ENCODE measurements at places on chromosomes 5 and 9.

- DNase-seq = no peak
Measured at GRCh38 chr5:31537851-31538250, 5.8 kb downstream of the C5orf22 start.

GRCh38 chr9:109981091-109981490 is 201.1 kb downstream of the PALM2AKAP2 start:
- DNase-seq = no peak

DNA sequence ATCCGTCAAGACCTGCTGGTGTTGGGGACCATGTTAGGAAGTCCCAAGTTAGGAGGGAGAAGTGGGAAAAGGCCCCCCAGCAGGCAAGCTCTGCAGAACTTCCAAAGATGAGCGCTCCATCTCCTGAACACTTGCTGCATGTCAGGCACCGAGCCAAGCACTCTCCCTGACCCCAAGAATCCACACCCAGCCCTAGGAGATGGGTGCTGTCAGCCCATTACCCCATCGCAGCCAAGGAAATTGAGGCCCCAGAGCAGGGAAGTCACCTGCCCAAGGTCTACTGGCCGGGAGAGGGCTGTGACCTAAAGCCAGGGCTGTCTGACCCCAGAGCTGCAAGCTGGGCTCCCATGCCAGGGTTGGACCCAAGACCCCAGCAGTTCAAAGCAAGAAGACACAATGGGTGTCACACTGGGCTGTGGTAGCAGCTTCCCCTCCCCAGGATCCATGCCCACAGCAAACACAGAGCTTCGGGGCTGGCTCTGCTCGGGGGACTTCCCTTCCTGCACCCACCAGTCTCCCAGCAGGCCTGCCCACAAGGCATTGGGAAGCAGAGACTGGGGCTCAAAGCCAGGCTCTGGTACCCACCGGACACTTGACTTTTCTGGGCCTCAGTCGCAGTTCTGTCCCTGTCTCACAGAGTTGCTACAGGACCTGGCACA is 13.5 kb downstream of the EEIG1 start:
- no peak for DNase-seq

GRCh38 chr5:137461391-137462264 is 37.5 kb downstream of the SPOCK1 start:
- DNase-seq = no peak

DNA sequence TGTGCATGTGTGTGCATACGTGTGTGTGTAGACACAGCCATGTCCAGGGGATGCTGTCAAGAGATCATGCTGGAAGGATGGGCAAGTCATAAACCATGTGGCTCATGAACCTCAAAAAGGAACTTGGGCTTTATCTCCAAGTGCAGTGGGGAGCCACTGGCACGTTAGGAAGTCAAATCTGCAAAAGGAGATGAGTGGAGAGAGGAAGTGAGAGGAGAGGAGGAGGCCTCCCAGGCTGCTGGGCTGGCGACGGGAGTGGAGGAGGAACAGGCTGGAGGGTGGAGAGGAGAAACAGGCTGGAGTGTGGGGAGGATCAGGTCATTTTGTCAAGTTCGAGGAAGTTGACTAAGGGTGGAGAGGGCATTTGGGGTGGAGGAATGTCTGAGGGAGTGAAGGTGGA is 29.2 kb upstream of the TIFAB start:
- DNase-seq = no peak

GRCh38 chr5:37857696-37858095 is 17.9 kb upstream of the GDNF start:
- DNase-seq = no peak

DNA sequence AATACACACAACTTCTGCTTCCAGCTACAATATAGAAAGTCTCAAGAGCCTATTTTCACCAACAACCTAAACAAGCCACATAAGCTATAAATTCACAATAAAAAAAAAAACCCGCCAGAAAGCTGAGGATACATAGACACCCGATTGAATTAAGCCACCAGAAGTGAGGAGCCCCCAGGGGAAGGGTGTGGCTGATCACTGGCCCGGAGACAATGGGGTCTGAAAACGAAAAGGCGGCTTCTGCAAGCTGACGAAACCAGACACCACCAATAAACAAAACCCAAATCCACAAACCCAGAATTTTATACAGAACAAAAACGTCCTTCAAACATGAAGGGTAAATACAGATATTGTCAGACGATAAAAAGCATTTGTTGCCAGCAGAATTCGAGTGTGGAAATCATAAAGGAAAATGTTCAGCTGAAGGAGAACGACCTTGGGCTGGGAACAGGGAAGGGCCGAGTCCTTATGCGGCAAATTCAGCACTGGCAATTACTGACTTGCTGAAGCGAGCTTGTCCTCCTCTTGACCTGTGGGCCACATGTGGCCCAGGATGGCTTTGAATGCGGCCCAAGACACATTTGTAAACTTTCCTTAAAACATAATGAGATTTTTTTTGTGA is 39.6 kb upstream of the CEP72 start:
- no peak for DNase-seq

DNA sequence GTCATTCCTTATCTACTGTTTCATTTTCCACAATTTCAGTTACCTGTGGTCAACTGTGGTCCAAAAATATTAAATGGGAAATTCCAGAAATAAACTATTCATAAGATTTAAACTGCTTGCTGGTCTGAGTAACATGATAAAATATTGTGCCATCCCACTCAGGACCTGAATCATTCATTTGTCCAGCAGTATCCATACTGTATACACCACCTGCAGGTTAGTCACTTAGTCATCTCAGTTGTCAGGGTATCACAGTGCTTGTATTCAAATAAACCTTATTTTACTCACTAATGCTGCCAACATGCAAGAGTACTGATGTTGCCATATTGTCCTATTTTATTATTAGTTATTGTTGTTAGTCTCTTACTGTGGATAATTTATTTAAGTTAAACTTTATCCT is 139.7 kb downstream of the FBXO4 start:
- DNase-seq = no peak

DNA sequence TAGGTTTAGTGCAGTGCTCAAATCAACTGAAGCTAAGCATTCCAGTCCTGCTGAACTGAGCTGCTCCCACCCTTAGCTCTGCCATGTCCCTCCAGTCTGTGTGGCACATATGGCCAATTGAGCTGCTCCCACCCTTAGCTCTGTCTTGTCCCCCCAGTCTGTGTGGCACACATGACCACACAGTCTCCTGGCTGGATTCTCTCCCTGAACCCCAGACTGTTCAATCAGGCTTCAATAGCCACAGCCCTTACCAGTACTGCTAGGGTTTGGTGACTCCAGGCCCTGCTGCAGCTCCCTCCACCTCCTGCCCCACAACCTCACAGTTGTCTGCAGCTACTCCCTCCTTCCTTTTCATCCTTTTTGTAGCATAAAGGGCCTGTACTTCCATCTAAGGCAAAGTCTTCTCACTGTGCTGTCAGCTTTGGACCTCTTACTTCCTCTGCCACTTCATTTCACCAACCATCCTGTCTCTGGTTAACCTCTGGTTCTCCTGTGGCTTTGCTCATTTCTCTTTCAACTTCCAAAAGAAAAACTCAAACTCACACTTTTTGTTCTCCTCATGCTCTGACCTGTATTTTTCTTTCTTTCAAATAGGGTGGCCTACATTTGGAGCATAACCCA is 50.8 kb downstream of the ADAMTS12 start:
- no peak for DNase-seq

GRCh38 chr5:101897914-101898313 is 398.2 kb downstream of the SLCO4C1 start:
- no peak for DNase-seq

- no peak for DNase-seq
Measured at GRCh38 chr5:122304471-122305215, 7.4 kb upstream of the SNCAIP start.

DNA sequence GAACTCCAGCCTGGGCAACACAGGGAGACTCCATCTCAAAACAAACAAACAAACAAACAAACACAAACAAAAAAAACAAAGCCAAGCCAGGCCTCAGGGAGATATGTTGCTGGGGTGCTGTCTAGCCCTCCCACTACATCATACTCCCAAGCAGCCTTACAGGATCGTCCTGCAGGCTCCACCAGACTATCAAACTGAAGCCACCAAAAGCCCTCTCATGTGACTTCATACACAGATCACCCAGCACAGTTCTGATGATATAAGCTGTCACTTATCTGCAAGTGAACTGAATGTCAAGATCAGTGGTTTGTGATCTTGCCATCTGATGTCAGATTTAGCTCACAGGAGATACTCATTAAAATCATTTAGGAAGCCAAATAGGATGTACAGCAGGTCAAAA is 43.3 kb downstream of the WDR41 start:
- no peak for DNase-seq

DNA sequence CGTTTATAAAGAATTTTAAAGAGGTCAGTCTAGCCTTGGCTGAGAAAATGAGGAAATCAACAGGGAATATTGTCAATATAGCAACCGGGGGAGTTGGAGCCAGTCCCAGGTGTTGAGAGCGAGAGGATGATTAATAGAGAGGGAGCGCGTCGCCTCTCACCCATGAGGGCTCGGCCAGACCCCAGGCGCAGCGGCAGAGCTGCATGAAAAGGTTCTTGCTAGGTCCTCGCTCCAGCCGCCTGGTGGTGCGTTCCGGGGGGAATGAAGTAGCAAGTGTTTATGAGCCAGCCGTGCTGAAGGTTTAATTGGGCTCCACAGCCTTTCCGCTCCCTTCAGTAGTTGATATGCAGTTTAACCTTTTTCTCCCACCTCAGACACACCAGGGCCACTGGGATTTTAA is 167.3 kb upstream of the IRX1 start:
- peak; percentile 13 for DNase-seq

DNA sequence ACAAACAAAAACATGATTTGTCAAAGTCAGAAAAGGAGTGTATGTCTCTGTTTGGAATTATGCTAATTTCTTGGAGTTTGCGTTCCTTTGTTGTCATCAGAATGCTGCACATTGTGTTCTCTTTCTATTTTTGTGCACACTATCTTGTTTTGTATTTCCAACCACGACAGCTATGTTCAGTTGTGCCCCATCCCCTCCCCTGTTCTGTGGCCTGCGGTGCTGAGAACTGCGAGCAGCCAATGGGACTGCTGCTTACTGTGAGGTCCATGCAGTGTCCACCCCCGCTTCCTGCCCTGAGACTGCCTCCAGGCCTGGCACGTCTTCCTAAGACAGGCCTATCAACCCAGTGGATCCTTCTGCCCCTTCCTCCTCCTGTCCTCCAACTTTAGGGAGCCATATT is 76.8 kb downstream of the PALM2AKAP2 start:
- DNase-seq = peak; percentile 86

GRCh38 chr9:94160594-94161501 is 76.6 kb downstream of the PTPDC1 start:
- DNase-seq = no peak

DNA sequence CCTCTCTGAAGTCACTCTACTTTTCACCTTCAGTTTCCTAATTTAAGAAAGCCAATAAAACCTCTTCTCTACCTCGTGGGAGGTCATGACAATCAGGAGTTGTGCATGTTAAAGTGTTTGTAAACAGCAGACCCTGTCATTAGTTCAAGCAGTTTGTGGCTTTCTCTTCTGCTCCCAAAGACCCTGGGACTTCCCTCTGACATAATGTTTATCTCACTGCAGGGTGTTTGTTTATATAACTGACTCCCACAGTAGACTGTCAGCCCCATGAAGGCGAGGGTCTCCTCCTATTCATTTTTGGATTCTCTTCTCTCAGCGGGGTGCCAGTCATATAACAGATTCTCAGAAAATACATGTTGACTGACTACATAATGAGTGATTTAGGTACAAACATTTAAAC is 360.0 kb upstream of the ZNF462 start:
- DNase-seq = no peak

DNA sequence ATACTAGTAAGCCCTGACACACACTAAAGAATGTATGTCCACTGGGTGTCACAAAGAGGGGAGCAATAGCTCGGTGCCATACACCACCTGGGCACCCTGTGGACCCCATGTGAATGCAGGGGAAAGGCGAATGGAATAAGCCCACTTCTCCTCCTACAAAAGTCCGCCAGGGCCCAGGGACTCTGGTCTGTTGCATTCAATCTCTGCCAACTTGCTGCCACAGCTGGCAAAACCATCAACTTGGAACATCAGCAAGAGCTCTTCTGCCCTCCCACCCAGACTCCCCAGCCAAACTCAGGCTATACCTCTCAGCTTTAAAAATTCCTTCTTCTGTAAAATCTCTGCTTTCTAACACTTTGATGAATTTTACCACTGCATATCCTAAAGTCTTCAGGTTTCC is 54.5 kb downstream of the PFDN1 start:
- DNase-seq = no peak

- DNase-seq = no peak
Measured at GRCh38 chr9:70262948-70263347, 4.2 kb downstream of the SMC5 start.

GRCh38 chr9:73579823-73580222 is 428.2 kb downstream of the ANXA1 start:
- DNase-seq = no peak

GRCh38 chr5:37086466-37087173 is 162.6 kb downstream of the CPLANE1 start:
- DNase-seq = no peak

GRCh38 chr5:154836225-154836624 is 14.2 kb downstream of the FAXDC2 start:
- no peak for DNase-seq

GRCh38 chr9:16484744-16485143 is 385.7 kb downstream of the BNC2 start:
- no peak for DNase-seq

- no peak for DNase-seq
Measured at GRCh38 chr9:19156805-19157204, 29.5 kb upstream of the PLIN2 start.

GRCh38 chr5:180832638-180833068 is 28.4 kb downstream of the ZFP62 start:
- no peak for DNase-seq

DNA sequence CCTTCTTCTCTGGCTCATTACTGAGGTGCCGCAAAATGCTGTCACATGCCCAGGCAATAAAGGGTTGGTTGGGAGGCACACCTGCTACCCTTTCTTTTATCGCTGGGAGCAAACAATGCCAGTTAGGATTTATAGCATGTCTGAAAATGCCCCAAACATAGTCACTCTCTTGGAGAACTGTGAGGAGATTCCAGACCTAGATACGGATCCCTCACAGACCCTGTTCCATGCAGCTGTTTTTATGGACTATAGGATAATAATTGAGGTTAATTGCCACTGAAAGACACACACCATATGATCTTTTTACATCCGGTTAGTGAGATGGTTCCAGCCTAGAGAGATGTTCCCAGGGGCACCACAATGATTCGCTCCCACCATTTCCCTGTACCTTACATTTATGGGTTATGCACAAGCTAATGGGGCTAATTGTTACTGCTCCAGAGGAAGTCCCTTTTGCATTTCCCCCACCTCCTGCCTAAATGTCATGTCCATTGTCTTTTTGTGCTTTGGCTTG is 318.1 kb downstream of the PIK3R1 start:
- DNase-seq = no peak

- no peak for DNase-seq
Measured at GRCh38 chr5:14408969-14409586, 172.5 kb upstream of the OTULINL start.

- no peak for DNase-seq
Measured at GRCh38 chr5:124080256-124080655, 568.3 kb downstream of the CSNK1G3 start.

- no peak for DNase-seq
Measured at GRCh38 chr5:33338336-33339110, 102.2 kb upstream of the TARS1 start.

- no peak for DNase-seq
Measured at GRCh38 chr9:73093016-73093739, 58.5 kb upstream of the ANXA1 start.

All from head of caudate nucleus (tissue), 42 donors.